ENCODE measurements at places on chromosomes 4 and X.

DNA sequence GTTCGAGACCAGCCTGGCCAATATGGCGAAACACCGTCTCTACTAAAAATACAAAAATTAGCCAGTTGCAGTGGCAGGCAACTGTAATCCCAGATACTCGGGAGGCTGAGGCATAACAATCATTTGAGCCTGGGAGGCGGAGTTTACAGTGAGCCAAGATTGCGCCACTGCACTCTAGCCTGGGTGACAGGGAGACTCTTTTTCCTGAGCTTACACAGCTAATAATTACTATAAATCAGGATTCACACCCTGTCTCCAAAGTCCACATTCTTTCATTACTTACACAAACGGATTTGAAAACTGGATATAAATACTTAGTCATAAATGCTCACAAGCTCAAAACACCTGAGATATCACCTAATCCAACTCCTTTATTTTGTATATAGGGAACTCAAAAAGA, 151.6 kb downstream of the LRBA start:
- H3K27ac ChIP-seq, result peak overlapping the region; percentile 84
- H3K27me3 ChIP-seq, result no peaks in the 10 kb centered on the region

GRCh38 chr4:87805971-87806370, 6.6 kb downstream of the IBSP start:
- no peaks in the 10 kb centered on the region for H3K36me3 ChIP-seq
- no peak overlapping the region for H3K4me3 ChIP-seq
- DNase-seq, result no peak
- no peaks in the 10 kb centered on the region for H3K27me3 ChIP-seq
- H3K4me1 ChIP-seq, result no peaks in the 10 kb centered on the region

DNA sequence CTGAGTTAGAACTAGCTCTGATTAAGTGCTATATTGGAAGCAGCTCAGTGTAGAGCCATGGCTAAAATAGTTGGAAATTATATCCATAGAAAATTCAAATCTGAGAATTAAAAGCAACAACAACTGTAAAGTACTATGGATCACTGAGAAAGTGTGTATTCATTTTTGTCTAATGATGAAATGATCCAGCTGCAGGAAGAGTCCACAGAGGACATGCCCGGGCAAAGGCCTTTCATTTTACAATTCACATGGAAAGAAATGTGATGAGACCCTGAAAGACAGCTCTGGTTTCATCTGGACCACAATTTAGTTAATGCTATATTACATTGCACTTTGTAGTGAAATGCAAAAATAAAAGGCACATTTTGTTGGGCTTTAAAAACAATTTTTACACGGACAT, 196.8 kb upstream of the FAT1 start:
- H3K4me3 ChIP-seq, result no peak overlapping the region
- no peaks in the 10 kb centered on the region for H3K27me3 ChIP-seq
- no peaks in the 10 kb centered on the region for H3K36me3 ChIP-seq
- H3K27ac ChIP-seq, result no peak overlapping the region
- DNase-seq, result no peak

DNA sequence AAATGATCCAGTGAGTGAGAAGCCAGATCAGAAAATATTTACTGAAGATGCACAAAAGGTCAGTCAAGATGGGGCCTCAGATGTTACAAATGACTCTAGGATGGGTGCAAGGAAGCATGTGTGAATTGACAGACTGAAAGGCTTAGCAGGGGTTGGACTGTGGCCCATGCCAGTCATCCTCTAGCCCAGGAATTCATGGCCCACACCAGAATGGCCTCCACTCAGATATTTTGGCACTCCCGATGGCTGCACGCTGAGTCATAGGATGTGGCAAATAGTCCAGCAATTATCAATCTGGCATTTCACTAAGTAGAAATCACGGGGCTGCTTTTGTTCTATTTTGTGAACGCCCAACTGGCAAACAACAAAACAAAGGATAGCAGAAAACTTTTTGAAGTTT, 406.5 kb downstream of the IQCM start:
- no peak overlapping the region for H3K27ac ChIP-seq
- H3K4me1 ChIP-seq, result no peaks in the 10 kb centered on the region
- H3K4me3 ChIP-seq, result no peak overlapping the region
- no peak for DNase-seq
- no peaks in the 10 kb centered on the region for H3K36me3 ChIP-seq

GRCh38 chr4:20196476-20196875, 55.2 kb upstream of the SLIT2 start:
- H3K4me1 ChIP-seq, result no peaks in the 10 kb centered on the region
- H3K27ac ChIP-seq, result no peak overlapping the region
- no peaks in the 10 kb centered on the region for H3K36me3 ChIP-seq
- DNase-seq, result no peak

DNA sequence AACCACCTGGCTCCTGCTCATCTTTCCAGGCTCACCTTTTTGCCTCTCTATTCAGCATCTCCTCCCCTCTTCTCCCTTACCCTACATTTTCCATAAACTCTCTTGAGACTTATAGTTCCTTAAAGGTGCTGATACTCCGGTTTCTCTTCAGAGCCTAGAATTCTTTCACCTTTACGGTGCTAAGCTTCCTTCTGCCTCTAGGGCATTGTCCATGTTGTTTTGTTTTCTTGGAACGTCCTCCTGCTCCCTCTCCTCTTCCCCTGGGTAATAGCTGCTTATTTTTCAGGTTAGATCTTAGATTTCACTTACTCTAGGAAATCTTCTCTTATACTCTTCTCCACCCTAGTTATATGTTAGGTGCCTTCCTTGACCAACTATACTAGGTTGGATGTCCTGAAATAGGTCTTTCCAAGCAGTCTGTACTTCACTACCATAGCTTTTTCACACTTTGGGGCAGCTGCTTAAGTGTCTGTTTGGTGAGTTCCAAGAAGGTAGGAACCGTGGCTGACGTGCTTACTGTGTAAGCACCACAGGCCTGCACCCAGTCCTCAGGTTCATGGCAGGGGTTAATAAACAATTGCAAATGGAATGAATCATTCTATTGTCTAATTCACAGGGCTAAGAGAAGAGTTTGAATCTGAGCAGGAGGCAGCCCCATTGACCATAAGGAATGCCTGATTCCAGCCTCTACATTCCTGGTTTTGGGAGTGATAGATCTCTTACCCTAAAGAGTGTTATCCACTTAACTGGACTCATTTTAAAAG, 227.5 kb downstream of the MGST2 start:
- no peak overlapping the region for H3K27ac ChIP-seq
- H3K27me3 ChIP-seq, result no peaks in the 10 kb centered on the region
- no peak overlapping the region for H3K4me3 ChIP-seq
- no peaks in the 10 kb centered on the region for H3K36me3 ChIP-seq
- no peaks in the 10 kb centered on the region for H3K4me1 ChIP-seq

GRCh38 chrX:15877380-15877779, 22.8 kb upstream of the AP1S2 start:
- no peak for DNase-seq
- no peak overlapping the region for H3K27ac ChIP-seq
- H3K4me1 ChIP-seq, result peaks cover 4% of the 10 kb centered on the region
- H3K4me3 ChIP-seq, result no peak overlapping the region
- no peaks in the 10 kb centered on the region for H3K27me3 ChIP-seq

DNA sequence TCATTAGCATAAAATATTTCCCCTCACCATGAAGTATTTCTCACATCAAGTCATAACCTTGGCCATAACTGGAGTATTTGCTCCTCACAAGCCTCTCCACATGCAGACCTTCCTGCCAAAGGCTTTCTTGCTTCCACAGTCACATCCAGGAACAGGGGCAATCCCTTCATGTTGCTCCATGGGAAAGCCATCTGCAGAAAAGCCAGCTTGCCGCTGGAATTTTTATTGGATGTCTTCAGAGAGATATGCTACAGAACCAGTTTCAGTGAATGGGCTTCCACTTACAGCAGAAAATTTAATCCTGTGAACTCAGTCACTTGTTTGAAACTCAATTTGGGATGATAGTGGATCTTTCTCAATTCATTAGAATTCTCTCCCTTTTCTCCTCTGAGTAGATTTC, 3.2 kb upstream of the CDKN2AIP start:
- peaks cover 7% of the 10 kb centered on the region for H3K36me3 ChIP-seq
- no peak overlapping the region for H3K4me3 ChIP-seq
- H3K27me3 ChIP-seq, result no peaks in the 10 kb centered on the region
- H3K4me1 ChIP-seq, result peaks cover 7% of the 10 kb centered on the region

- H3K36me3 ChIP-seq, result no peaks in the 10 kb centered on the region
- H3K27me3 ChIP-seq, result no peaks in the 10 kb centered on the region
- H3K4me1 ChIP-seq, result peaks cover 10% of the 10 kb centered on the region
- no peak for DNase-seq
These were observed 110.4 kb downstream of the IL13RA2 start for GRCh38 chrX:114906984-114907510.

DNA sequence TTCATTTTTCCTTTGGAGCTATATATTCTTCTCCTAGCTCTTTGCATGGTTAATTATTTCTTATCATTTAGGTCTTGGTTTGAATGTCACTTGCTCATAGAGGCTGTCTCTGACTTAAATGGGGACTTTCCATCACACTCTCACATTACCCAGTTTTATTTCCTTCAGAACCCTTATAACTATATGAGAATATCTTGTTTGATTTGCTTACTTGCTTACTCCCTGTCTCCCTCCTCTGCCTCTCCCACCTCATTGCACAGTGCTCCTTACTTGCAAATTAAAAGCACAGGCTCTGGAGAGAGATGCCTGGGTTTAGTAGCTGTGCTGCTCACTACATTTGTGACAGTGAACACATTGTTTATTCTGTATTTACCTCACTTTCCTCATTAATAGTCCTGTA, 174.6 kb downstream of the SOWAHB start:
- no peaks in the 10 kb centered on the region for H3K36me3 ChIP-seq
- no peak overlapping the region for H3K27ac ChIP-seq
- H3K4me1 ChIP-seq, result peaks cover 20% of the 10 kb centered on the region
- peak; percentile 40 for DNase-seq
- no peaks in the 10 kb centered on the region for H3K27me3 ChIP-seq
- no peak overlapping the region for H3K4me3 ChIP-seq

GRCh38 chr4:158825433-158826036, 56.7 kb downstream of the FNIP2 start:
- H3K27me3 ChIP-seq, result no peaks in the 10 kb centered on the region
- no peak overlapping the region for H3K4me3 ChIP-seq
- no peak for DNase-seq
- H3K36me3 ChIP-seq, result no peaks in the 10 kb centered on the region
- peak overlapping the region; percentile 79 for H3K27ac ChIP-seq

DNA sequence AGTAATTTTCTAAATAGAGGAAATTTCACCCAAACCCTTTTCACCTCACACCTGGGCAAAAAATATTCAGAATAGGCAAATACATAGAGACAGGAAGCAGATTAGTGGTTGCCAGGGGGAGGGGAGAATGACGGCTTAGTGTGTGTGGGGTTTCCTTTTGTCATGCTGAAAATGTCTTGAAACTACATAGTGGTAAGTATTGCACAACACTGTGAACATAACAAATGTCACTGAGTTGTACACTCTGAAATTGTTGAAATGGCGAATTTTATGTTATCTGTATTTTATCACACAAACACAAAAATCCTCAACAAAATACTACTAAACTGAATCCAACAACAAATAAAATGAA, 60.7 kb upstream of the PLAC1 start:
- no peaks in the 10 kb centered on the region for H3K36me3 ChIP-seq
- no peak overlapping the region for H3K4me3 ChIP-seq
- no peaks in the 10 kb centered on the region for H3K27me3 ChIP-seq

- H3K36me3 ChIP-seq, result no peaks in the 10 kb centered on the region
- H3K27me3 ChIP-seq, result no peaks in the 10 kb centered on the region
- DNase-seq, result peak; percentile 67
These were observed at the start of gene PJA1 for GRCh38 chrX:69165087-69165651. PJA1 (minus strand) TSS chrX:69165453; CDS start chrX:69163073, 2,380 bp downstream.

DNA sequence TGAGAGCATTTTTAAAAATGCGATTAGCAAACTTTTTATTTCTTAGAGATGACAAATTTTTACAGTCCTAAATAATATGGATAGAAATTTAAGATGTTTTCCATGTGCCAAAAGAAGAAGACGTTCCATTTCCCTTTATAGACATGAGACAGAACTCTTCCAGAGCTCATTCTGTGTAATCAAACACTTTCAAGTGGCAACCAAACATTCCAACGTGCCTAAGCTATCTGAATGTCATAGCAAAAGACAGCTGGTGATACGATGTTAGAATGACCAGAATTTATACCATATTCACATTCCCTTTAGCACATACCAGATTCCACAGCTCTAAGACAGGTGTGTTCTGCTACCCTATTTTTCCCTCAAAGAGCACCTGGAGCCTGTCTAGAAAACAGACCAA, 133.2 kb downstream of the ENOX2 start:
- H3K27ac ChIP-seq, result no peak overlapping the region
- no peaks in the 10 kb centered on the region for H3K4me1 ChIP-seq
- H3K27me3 ChIP-seq, result no peaks in the 10 kb centered on the region
- H3K4me3 ChIP-seq, result no peak overlapping the region
